Hematopoietic multipotent progenitor cell treated with erythropoietin and hydrocortisone succinate and interleukin-3 and kit ligand, for 15 days (in vitro differentiated cells): ENCODE measurements at places on chromosomes 11 and 22.

- DNase-seq = no peak
These were observed 10.4 kb downstream of the MMP27 start for GRCh38 chr11:102695201-102695600.

GRCh38 chr22:19097518-19097917, 24.7 kb downstream of the DGCR2 start:
- DNase-seq = no peak

DNA sequence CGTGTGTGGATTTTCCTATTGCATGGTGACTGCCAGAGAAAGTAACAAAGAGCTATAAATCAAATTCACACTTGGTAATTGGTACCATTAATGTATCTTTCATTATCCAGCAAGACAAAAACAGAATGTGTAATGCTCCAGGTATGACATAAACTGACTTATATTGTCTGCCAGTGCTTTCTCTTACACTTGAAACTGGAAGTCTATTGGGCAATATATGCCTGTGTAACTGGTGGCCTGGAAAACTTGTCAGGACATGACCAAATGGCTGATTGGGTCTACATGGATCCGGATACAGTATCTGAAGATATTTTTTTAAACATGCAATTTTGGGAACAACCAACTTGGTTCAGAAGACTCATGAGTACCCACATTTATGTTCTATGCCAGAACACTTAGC, 174.6 kb upstream of the ARHGAP42 start:
- DNase-seq = no peak

DNA sequence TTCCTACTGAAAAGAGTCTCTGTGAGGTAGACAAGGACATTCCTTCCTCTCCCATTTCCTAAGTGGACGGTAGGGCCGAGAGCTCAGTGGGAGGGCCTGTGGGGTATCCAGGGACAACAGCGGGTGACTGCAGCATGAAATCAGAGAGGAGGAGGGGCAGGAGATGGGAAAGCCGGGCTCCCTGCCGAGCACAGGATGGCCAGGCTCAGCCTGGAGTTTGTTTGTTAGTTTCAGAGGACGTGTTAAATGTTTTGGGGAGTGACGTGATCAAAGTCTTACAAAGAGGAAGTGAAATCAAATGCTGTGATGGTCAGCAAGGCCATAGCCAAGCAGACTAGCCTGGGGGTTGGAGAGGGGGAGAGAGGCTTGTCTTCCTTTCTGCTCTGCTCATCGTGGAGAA, 152.7 kb downstream of the ADAMTS15 start:
- no peak for DNase-seq

DNA sequence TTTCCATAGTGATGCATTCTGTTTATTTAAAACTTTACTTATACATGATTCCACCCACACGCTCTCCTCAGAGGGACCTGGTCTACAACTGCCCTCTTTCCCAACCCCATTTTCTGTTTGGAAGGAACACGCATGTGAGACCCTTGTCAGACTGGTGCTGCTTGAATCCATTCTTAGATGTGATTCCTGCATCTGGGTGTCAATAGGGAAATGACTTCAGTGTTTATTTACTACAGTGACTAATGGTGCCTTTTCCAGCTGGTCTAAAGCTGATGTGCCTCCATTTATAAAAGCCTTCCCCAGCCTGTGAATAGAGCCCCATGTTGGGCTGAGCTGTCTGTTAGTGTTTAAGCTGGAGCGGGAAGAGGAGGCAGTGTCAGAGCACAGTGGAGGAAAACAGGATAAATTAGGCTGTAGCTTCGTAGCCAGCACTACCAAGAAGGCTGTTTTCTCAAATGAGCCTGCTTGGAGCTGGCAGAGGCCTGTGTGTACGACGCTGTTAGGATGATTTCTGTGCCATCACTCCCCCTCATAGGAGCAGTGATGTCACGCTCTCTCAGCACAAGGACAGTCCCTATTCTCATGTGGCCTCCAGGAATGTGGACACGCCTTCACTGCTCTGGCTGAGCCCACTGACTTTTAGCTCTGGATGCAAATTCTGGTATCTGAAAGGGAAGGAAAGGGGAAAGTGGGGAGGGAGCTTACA, 18.9 kb upstream of the C11orf96 start:
- no peak for DNase-seq

DNA sequence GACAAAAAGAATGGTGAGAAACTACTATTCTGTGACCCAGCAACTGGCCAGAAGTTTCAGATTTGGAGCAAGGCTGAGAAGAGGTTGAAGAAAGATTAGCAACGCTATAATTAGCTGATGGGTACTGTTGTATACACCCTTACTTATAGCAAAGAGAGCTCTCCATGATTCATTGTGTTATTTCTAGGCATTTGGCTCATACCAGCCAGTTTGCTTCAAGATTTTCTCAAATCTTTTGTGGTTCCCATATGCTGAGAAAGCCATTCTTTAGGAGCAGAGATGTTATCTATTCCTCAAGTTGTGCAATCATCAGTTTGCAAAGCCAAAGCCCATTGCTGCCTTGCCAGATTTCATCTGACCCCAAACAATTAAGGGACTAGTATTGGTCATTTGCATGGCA, 179.4 kb downstream of the ETS1 start:
- DNase-seq = no peak

GRCh38 chr11:134660416-134660815, 248.4 kb upstream of the B3GAT1 start:
- DNase-seq = no peak

GRCh38 chr11:31972623-31973022, 118.3 kb upstream of the RCN1 start:
- DNase-seq = no peak

DNA sequence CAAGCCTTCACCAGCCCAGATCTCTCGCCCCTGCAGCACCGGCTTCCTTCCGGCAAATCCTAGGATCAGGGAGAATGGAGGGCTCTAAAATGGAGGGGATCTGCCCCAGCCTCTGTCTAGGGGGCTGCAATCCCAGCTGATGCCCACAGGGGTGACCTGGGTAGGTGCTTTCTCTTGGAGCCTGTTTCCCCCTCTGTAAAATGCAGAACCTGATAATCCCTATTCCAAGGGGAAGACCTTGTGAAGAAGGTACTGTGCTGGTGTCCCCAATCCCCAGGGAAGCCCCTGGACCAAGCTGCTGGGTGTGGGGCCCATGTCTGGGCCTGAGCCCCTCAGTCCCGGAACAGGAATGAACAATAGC, 2.8 kb downstream of the EMID1 start:
- peak; percentile 23 for DNase-seq

DNA sequence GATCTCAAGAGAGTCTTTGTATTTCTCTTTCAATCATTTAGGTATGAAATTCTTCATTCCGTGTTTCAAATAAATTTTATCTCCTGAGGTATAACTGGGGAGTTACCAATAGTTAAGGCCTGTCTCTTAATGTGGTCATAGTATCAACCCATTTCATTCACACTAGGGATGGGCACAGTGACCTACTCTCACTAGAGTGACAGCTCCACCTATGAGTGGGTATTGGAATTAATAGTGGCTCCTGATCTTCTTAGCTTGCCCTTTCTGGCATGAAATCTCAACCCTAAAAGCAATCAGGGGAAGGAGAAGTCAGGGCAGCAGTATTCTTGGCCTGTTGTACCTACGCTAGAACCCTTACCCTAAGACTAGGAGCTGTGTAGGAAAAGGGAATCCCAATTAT, 507.7 kb downstream of the FAM181B start:
- DNase-seq = no peak

- DNase-seq = peak; percentile 28
These were observed 1.4 kb downstream of the NECTIN1 start for GRCh38 chr11:119727523-119728151.

GRCh38 chr11:115159207-115159606, 345.0 kb downstream of the CADM1 start:
- no peak for DNase-seq

DNA sequence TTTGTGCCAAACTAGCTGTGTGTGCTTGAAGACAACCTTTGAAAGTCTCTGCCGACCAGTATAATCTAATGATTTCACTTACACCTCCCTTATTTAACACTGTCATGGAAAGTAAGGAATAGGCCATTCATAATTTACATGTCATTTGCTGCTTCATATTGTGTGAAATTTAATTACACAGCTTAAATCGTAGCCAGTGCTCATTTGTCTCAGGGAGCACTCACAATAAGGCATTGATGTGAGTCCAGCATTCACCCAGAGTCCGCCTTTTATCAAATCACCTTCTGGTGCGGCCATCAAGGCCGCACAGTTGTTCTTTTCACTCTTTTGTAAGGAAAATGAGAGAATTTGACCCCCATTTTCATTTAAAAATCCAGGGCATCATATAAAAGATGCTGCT, 46.9 kb downstream of the PAX6 start:
- DNase-seq = no peak

DNA sequence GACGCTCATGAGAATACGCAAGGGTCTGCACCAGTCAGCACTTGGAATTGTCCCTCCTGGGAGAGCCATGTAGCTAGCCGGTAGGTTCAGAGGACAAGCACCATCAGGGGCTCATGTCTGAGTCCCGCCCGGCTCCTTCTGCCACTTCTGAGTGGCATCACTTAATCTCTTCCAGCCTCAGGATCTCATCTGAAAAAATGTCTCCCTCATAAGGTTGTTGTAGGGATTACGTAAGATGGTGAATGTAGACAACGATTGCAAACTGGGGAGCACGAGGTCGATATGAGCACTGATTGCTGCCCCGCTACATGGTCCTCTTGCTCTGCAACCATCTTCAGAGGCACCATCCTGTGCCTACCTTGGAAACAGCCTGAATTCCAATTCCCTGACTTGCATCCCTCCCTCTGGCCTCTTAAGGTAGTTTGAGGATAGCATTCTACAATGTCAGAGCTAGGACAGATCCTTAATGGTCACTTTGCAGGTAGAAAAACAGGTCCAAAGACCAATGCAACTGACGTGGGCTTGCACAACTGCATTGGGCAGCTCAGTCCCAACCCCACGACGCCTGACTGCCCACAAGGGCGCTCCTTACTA, 115.8 kb upstream of the TMEM45B start:
- DNase-seq = no peak

DNA sequence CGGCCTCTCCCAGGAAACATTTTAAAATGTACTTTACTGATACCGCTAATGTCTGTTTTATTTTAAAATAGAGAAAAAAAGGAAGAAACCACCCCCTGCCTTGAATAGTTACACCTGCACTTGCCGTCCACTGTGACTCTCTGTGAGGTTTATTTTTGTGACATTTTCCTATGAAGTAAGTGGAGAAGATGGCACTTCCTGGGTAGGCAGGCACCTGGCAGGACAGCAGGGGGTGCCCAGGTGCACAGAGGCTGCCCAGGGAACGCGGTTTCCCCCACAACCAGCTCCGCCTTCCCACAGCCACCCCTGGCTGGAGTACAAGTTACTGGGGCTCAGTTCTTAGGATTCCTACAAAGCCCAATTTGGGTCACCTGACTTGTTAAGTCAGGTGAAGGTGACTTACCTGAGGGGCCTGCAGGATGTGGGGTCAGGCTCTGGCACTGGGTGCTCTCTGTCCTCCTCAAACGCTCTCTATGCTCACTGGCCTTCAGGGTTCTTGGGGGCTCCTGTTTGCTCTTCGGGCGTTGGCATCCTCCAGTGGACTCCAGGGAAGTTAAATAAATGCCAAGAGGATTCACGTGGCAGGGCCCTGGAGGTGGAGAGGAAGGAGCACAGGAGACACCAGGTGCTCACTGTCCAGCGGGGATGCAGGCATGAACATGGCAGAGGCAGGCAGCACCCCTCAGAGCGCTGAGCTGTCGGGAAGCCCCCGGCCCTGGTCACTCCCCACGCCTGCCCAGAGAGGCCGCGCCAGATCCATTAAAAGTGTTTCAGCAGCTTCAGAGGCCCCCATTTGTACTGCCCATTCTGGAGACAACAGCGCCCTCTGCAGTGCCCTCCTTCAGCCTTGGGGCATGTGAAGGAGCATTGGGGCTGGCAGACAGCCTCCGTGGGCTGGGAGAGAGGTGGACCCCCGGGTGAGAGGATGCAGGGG, 1021.2 kb downstream of the TBC1D22A start:
- DNase-seq = no peak

- no peak for DNase-seq
These were observed 36.8 kb upstream of the JAM3 start for GRCh38 chr11:134032043-134032442.

DNA sequence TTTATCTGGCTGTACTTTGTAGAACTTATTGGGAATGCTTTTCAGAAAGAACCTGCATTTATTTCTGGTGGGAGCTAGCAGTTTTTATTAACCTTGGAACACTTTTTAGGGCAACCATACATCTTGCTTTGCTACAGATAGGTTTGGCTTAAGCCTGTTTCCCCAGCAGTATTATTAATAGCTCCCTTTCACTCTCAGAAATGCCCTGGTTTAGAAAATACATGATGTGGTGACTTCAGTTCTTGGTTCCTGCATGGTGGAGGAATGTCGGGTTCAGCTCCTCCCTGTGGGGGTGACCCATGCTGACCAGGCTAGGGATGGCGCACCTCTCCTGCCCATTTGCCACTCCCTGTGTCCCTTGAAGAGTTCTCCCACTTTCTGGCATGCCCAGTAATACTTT, 28.2 kb downstream of the ZBED4 start:
- no peak for DNase-seq

DNA sequence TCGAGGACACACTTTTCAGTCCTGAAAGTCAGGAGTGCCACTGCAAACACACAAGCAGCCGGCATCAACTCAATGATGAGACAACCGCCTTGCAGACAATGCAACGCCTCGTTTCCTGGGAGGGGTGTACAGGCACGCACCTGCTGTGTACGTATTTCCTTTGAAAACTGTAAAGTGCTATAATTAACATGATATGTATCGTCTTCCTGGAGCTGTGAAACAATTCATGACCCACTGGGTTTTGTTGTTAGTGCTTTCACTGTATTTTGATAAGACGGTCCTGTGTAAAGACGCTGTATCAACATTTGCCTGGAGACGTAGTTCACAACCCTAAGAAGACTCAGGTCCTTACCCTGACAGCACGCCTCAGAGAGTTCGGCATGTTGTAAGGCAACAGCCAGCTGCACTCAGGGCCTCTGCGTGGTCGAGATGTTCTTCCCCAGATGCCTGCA, 105.7 kb upstream of the ANO1 start:
- DNase-seq = no peak

DNA sequence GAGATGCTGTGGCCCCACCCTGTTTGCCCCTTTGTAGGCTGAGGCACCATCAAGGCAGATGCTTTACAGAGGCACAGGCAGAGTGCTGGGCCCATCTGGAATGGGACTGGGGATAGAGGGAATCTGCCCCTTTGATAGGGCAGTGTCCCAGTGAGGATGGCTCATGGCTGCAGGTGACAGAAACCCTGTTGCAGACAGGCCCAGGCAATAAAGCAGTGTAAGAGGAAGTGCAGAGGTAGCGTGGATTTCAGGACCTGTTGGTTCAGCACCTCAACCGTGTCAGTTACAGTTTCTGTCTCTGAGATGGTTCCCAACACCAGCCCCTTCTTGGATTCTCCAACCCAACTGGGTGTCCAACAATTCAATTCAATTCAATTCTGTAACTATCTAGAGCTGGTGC, 25.1 kb downstream of the PRDM11 start:
- DNase-seq = no peak

- DNase-seq = no peak
These were observed 36.6 kb downstream of the GAS2 start for GRCh38 chr11:22703040-22703439.

- no peak for DNase-seq
These were observed 25.9 kb downstream of the PIWIL4 start for GRCh38 chr11:94593030-94593429.

GRCh38 chr11:7520011-7520942, 6.5 kb downstream of the PPFIBP2 start:
- DNase-seq = no peak
